ENCODE measurements at places on chromosomes 1 and 21. TPM values are rescaled to one million over a fixed set of nuclear protein-coding genes. Genes with fewer than 3 reads are reported as not detected.

NBPF9 gene
- 10.0 TPM for total RNA-seq

WNT3A gene
- not detected for total RNA-seq

BATF3 gene
- 0.88 TPM for total RNA-seq

TSPAN1 gene
- not detected for total RNA-seq

NTRK1 gene
- total RNA-seq: not detected

BMP8B gene
- total RNA-seq: 2.4 TPM

- no peak for DNase-seq
Observed at GRCh38 chr1:2190491-2190976, 4.0 kb downstream of the FAAP20 start.

- DNase-seq: peak; percentile 9
Observed at GRCh38 chr1:185157599-185158412, 839 bp downstream of the SWT1 start.

DNA sequence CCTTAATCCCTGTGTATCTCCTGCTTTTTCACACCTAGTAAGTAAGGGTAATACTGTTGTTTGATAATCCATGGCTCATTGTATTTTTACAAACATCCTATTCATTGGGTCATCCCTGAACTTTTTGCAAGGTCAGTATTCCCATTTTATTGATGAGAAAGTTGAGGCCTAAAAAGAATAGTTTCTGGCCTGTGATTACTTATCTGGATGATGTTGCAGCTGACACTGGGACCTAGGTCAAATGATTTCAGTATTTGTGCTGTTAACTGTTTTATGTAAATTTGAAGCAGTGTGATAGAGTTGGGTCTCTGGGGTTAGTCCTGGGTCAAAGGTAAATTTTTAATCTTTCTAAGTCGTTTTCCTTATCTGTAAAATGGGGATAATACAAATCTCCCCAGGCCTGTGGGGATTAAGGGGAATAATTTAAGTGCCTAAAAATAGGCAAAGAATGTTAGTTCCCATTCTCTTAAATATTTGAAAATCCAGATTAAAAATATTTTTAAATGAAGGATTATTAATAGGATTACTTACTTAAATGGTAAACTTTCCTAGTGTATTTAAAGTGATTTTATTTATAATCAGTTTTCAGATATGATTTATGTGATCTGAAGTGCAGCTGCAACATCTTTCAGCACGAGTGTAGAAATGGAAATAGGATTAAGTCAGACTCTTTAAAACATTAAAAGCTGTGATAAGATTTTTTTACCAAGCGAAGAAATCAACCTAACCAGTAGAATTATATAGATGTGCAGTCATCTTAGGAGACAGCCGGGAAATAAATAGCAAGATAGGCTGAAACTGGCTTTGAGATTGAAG is 4.3 kb downstream of the PPP2R5A start:
- DNase-seq: no peak

DNA sequence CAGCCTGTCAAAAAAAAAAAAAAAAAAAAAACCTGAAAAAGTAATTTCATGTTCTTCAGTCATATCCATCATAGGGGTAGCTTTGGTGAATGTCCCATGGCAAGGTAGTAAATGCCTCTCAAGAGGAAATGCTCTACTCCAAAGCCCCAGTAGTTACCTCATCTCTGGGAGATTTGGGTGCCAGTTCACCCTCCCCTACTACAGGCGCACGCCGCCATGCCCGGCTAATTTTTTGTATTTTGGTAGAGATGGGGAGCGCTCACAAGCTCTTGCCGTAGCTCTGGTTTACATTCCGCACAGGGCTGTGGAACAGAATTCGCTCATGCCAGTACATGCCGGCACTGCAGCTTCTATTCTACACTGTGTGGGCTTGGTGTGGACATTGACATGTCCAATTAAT is 13.7 kb downstream of the PIK3CD start:
- DNase-seq: no peak

DNA sequence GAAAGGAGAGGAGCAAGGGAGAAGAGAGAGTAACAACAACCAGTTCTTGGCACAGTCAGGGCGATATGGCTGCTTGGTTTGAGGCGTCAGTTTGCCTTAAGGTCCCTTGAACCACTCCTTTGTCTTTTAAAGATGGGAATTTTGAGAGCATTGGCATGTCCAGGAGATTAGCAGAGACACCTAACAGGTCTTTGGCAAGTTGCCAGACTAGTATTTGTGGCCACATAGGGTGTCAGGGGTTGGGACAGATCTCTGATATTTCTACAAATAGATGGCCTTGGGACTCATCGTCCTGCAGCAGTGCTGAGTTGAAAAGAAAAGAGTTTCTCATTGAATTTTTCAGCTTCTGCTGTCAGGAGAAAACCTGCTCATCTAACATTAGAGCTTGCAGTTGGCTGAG is 55.3 kb upstream of the KCND3 start:
- no peak for DNase-seq

GRCh38 chr1:51541313-51542050 is 22.4 kb upstream of the EPS15 start:
- peak; percentile 27 for DNase-seq

DNA sequence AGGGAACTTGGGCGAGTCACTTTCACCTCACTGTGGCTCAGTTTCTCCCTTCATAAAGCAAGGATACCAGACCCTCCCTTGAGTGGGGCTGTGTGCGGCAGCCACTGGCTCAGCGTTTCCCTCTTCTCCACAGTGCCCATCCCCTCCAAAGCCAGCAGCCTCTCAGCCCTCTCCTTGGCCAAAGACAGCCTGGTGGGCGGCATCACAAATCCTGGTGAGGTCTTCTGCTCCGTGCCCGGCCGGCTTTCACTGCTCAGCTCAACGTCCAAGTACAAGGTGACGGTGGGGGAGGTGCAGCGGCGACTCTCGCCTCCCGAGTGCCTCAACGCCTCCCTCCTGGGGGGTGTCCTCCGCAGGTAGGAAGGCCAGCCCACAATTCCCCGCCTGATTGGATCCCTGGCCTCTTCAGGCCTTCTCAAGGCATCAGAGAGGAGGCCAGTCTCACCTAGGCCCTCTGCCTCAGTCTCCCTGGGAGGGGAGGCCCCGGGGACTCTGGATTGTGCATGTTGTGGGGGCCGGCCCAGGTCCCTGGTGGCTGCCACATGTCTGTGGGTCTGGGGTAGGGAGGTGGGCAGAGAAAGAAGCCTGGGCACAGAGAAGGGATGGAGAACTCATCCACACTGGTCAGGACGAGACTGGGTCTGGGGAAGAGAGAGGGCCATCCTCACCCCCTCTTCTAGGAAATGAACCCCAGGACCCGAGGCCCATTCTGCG is 15.2 kb downstream of the TFAP2E start:
- DNase-seq: no peak

DNA sequence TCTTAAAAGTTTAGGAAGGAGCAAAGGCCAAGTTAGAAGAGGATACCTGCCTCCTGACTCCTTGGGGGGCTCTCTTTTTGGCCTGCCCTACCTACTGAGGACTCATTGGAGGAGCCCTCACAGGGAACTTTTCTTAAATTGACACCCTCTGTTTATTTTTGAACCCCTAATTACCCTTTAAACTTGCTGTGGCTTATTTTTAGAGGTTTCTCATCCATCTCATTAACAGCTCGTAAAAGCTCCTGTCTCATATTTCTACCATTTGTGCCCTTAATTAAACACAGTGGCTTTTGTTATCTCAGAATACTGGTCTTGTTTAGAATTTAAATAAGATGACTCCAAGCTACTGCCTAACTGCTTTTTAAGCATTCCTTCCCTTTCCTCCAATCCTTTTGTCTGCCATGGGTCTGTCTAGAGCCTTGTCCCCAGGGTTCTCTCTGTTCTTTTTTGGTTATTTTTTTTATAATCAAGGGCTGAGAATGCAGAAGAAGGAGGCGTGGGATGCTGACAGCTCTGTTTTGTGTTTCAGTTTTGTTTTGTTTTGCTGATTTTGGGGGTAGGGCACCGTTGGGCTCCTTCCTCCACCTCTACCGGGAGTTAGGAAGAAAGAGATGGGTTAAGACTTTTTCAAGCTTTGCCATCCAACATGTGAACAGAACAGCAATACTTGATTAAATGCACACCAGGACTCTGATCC is 78.0 kb downstream of the SYT6 start:
- no peak for DNase-seq

DNA sequence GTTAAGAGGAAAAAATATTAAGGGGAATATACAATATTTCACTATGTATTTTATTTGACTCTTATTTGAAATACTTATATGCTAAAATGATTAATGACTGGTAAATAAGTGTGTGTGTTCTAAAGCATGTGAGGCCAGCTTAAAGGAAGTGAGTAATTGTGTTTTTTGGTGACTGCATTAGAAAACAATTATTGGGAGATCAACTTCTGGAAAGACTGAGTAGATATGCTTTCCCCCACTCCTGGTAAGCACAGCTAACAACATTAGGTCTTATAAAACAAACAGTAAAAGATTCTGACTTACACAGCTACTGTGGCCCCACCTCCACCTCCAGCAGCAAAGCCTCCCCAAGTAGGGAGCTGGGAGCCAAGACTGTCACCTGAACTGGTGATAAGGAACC is 403.0 kb downstream of the SRGAP2C start:
- DNase-seq: no peak

- DNase-seq: peak; percentile 98
Observed at GRCh38 chr1:111275079-111275478, 15.6 kb upstream of the CHIA start.

DNA sequence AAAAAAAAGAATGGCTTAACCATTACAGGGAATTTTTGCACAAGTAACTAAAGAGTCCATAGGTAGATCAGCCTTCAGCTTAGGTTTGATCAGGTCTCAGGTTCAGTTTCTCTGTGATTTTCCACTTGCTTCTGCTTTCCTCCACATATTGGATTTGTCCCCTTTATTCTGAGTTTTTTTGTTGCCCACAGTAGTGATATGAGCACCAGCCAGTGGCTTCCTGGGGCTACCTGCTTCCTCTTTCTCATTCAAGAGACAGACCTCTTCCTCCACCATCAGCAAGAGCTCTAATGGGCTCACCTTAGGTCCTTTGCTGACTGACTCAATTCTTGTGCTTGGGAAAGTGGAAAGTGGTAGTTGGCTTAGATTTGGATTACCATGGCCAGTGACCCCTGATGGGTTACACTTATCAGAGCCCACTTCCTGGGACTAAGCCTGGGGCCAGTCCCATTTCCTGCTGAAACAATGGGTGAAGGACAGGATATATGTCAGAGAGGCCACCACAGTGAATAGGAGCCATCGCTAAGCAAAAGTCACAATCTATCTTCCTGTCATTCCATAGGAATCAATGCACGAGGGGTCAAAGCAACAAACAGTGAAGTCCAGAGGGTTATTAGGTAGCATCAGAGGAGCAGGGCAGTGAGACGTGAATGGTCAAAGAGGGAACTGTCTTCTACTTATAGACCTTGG is 12.8 kb upstream of the PLA2G2E start:
- DNase-seq: no peak

DNA sequence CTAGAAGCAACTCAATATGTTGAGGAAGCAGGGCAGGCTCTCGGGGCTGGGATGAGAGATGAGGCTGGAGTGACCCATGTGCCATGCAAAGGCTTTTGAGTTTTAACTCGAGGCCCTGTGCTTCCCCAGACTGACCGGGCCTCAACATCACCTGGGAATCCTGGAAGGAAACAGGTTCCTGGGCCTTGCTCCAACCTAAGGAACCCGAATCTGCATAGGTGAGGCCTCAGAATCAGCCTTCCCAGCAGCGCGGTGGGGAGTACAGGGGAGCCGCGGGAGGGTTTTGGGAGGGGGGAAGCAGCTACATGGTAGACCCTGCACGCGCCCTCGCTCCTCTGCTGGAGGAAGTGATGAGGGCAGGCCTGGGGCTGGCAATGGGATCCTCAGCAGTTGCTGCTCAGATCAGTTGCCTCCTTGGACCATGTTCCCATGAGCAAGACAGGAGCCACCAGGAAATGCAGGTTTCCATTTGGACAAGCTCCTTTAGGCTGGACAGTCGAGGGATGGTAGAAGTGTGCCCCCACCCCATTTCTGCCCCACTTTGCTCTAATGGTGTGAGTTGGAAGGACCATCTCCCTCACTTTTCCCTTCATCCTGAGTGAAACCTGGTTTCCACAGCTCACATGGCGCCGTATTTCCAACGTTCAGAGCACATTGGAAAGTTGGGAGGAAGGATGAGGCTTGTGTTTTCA is 4.5 kb upstream of the KIAA1614 start:
- DNase-seq: no peak

GRCh38 chr1:150262388-150263320 is 5.1 kb downstream of the CA14 start:
- DNase-seq: no peak

DNA sequence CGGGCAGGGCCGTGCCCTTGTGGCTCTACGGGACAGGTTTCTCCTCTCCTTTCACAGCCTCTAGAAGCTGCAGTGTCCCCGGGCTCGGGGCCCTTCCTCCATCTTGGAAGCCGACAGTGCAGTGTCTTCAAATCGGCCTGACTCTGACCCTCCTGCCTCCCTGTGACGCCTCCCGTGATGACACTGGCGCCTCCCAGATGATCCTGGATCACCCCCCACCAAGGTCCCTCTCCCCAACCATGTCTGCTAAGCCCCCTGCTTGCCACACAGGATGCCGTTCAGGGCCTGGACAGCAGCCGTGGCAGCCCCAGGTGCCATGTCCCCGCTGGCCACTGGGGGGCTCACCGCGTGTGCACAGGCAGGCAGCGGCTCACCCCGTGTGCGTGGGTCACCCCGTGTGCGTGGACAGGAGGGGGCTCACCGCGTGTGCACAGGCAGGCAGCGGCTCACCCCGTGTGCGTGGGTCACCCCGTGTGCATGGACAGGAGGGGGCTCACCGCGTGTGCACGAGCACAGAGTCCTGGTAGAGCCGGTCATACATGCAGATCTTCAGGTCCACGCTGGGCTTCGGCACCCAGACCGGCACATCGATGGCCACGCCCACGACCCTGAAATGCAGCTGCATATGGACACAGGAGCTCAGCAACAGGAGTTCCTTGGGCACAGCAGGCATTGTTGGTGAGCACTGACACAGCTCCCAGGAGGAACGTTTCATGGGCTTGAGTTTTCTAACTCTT is 24.9 kb upstream of the TMEM52 start:
- DNase-seq: peak; percentile 27

DNA sequence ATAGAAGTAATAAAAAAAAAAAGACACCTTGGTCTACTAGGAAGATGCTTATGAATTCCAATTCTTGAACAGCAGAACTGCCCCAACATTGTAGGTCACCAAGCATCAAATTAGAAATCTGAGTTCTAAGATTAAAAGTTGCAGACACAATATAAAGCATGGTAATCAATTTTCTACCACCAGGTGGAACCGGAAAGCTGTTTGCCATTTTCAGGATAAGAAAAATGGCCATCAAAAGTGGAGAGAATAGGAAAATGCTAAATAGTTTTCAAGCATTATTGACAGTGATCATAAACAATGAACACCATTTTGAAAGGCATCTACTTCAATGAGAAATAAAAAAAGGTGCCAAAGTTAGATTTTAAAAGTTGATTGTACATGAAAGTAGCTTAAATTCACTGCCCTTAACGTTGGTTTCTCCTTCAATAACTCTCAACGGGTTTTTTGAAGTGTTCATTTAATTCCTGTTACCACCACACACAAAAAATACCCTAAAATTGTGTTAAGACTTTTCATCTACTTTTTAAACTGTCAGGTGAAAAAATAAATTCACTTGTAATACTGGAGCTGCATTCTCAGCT is 252.9 kb downstream of the KCNT2 start:
- DNase-seq: peak; percentile 16

DNA sequence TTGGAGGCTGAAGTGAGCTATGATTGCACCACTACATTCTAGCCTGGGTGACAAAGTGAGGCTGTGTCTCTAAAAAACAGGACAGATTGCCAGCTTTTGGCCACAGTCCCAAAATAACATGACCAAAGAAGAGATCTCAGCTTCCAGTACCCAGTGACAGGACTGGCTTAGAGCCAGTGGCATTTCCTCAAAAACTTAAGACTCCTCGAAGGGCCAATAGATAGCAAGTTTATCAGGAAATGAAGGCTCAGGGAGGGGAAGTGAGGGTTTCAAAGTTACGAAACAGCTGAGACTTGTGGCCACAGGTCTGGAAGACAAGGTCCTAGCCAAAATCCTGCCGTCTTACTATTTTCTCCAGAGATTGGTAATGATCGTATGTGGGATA is 6.3 kb upstream of the TMEM39B start:
- peak; percentile 90 for DNase-seq
